HFFc6 (cell line): ENCODE measurements at places on chromosomes 7 and 10.
A peak's percentile ranks its signal among the peaks of the same experiment; 100 is the strongest.

DNA sequence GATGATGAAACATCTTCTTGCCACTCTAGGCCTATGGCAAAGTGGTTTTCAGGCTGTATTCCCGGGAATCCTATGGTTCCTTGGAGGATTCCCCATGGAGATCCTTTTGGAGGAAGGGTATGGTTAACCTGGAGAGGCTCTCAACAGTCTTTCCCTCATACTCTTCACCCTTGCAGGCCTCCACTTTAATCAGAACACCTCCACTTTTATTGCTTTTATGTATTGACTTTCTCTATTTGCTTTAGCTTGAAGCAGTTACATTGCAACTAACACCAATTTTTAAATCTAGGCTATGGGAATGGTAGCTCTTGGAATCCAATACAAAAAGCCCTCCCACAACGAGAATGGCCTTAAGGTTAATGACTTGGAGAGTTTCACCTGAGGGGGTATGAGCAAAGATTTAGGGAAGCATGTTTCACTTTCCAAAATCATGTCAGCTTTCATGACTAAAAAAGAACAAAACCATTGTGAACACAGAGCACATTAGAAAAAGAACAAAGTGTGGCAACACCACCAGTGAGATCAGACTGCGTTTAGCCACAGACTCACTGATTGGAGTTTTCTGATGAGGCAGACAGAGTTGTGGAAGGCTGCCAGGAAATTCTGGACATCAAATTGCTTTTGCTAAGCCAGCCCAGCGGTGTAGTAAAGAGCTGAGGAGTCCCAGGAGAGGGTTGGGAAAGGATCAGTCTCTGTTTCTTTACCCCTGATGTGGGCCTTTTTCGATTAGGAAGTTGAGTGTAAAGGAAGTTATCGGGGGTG, 130.4 kb upstream of the BMPER start:
- DNase-seq: no peak

- DNase-seq: no peak
Measured at GRCh38 chr10:82420001-82420400, 545.0 kb downstream of the NRG3 start.

DNA sequence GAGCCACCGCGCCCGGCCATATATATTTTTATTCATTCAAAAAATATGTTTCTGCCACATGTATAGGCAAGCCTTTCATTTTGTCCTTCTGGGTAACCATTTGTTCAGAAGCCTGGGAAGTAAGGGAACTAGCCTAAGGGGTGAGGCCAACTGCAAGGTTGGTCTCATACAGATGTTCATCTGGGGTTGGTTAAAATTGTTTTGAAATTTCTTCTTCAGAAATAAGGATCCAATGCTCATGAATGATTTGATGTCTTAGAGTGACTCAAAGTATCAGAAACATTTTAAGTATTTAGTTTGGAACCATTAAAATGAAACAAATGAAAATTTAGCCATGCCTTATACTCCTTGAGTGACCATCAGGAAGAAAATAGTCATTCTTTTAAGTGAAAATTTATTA, 397.2 kb downstream of the SUGCT start:
- no peak for DNase-seq

DNA sequence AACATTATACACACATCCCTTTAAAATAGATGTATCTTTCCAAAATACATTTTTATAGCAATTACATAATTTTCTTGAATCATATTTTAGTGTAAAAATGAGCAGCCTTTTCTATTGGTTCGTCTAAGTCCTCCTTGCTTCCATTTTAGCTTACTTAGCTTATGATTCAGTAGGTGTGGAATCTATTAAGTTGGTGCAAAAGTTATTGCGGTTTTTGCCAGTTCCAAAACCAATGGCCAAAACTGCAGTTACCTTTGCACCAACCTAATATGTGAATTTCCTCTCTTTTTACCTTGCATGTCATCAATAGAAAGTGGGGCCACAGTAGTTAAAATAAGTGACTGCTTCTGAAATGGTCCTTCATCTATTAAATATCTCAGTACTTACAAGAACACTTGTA, 279.0 kb downstream of the OTUD1 start:
- DNase-seq: no peak

DNA sequence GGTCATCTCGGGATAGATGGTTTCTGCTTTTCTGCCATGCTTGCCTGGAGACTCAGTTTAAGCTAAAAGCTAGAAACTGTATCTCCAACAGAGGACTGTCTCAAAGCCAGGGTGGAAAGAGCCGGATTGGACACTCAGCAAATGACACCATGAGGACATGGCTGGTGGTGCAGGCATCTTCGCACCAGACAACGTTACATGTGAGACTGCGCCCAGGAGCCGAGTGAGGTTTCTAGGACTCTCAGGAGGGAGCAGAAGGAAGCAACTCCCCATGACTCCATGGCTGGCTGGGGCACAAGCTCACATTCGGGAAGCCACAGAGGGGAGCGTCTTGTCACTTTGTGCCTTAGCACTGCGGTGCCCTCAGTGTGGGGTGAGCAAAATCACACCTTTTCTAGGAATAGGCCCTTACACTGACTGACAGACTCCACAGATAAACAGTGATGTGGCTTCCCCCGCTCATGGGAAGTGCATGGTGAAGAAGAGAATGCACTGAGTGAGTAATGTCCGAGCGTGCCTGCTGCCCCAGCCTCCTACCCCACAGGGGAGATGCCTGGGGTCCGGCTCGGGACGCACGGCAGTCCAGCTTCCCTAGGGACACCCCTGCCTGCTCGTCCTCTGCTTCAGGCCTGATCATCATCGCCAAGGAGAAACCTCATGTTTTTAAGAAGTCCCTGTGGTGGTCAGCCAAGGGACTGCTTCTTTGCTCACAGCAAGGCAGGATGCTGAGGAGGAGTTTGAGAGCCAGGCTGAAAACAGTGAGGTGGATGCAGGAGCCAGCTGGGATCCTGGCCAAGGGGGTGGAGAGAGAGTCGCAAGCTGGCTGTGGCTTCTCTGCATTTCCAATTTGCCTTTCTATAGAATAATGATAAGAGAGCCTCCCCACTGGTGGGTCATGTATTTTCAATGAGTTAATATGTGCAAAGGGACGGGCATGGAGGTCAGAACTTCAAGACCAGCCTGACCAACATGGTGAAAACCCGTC, 52.2 kb upstream of the FXYD4 start:
- no peak for DNase-seq

DNA sequence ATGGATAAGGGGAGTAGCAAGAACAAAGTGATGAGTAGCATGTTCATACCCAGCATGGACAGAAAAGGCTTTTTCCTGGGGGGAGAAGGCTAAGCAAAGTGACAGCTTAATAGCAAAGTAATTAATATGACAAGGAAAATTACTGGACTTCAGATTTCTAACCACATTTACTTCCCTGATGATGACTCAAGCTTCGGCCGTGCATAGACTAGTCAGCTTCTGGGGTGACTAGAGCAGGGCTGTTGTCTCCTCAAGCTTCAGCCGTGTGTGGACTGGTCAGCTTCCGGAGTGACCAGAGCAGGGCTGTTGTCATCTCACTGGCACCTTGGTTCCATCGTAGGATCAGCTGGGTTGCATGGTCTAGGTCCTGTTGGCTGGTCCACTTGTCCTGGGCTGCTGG, 2.1 kb upstream of the ZNF117 start:
- peak; percentile 58 for DNase-seq

GRCh38 chr7:155846936-155847335, 34.7 kb upstream of the SHH start:
- DNase-seq: no peak

DNA sequence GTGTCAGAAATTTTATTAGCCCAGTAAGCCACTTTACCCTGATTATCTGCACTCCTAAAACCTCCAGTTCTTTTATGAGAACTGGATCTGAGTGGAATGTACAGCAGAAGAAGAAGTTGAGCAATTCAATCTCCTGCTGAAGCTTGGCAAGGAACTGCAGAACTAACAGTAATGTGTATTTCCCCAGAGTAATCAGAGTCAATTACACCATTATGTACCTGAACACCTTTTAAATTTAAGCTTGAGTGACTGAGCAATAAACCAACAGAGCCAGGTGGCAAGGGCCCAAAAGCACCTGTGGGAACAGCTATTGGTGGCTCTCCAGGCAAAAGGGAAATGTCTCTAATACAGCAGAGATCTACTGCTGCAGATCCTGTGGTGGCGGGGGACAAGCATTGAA, 40.1 kb upstream of the AKR1C2 start:
- no peak for DNase-seq

DNA sequence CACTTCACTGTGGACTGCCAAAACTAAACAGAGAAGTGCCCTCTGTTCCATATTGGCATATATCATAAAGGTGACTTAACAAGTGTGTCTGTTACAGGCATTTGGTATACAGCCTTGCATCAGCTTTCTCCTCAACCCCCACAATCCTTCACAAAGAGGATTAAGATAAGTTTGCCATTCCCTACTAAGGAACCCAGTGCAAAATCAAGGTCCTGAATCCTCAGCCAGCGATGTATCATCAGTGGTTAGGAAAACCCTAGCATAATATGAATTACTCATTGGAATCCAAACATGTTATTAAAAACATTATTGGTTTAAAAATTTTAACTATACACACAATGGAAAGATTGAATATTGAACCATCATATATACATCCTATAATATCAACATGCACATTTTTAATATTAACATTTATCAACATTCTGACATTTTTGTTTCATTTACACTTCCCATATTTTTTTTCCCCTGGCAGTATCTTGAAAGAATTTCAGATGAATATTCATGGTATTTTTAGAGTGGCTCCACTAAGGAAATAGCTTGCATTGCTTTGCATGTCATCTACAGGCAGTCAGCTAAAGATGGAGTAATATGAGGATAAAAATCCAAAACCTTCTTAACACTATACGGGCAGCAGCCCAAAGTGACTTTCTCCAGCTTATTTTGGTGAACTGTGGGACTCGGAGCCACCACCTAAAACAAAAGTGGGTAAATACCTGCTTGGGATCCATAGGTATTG, 215.6 kb upstream of the CHRM2 start:
- DNase-seq: no peak

DNA sequence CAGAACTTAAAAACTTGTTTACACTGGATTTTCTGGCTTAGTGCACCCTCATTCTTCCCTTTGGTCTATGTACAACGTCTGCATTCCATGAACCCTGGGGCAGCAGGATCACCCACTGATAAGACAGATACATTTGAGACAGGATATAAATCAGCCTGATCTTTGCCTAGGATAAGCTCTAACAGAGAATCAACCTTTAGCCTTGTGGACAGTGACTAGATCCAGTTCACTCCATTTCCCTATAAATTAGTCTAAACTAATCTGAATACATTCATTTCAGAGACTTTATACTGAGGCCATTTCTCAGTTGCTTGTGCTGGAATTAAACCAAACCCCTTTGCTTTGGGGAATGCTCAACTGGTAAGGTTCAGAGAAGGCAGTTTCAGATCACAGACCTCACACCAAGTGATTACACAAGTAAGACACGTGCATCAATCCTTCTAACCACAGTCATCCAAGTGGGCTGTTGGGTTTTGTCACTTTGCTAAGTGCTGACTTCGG, 639.8 kb upstream of the FZD8 start:
- no peak for DNase-seq
